A172 (cell line): ENCODE measurements at places on chromosomes 4 and X.
A peak's percentile ranks its signal among the peaks of the same experiment; 100 is the strongest.

DNA sequence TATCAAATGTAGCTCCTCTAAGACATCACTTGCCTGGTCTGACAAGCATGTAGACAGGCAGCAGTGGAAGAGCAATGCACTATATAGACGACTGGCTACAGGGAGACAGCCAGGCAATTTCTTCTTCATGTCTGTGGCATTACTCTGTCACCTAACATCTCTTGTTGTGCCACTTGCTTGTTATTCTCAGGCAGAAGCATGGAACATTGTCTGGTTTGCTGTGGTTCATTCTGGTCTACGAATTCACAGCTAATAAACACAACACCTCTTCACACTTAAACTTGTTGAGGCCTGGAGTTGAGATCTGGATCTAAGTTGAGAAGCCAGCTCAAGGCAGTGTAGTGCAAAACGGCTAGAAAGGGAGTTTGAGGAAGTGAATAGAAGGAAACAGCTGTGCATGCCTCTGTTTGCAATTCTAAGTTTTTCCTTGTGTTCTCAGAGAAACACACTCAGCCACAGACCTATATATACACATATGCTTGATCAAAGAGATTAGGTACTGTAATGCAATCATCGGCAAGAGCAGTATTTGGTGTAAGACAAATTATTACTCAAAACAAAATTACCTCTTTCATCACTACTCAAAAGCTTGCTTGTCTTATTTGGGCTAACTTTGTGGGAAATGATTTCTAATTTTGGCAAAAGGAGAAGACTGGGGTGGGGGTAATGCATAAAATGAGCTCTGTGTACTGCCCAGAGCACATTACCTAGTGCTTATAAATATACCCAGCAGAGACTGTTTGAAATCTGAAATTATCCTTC, 243.8 kb downstream of the PPP3CA start:
- no peak for DNase-seq

GRCh38 chr4:75790024-75790423, 65.6 kb downstream of the USO1 start:
- DNase-seq: no peak

DNA sequence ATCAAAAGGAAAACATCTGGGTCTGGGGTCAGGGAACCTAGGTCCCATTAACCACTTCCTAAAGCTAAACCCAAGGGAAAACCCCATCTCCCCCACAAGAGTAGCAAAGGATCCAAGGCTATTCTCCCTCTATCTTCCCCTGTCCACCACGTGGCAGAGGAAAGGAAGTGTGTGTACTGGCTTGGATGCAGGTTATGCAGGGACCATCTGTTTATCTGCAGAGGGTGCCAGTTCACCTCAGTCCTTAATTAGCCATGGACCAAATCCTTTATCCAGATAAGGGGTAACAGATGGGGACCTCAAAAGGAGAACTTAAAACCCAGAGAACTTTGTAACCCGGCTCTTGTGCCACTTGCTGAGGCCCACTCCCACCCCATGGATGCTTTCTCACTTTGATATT, 135.3 kb downstream of the ZNF518B start:
- no peak for DNase-seq

DNA sequence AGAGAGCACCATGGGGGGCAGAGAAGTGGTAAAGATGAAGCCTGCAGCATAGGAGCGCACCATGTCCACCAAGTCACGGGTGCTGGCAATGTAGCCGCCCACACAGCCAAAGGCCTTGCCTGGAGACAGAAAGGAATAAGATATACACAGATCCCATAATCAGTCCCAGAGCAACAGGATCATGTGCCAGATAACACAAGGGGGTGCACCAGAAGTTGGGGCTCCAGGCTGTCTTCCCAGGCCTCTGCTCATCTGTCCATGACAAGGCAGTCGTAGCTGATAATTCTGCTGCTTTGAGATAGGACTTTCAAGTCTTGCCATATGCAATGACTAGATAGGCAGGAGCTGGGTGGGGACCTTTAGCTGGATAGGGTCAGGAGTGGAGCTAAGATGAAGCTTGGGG, 14.7 kb downstream of the APEX2 start:
- no peak for DNase-seq

DNA sequence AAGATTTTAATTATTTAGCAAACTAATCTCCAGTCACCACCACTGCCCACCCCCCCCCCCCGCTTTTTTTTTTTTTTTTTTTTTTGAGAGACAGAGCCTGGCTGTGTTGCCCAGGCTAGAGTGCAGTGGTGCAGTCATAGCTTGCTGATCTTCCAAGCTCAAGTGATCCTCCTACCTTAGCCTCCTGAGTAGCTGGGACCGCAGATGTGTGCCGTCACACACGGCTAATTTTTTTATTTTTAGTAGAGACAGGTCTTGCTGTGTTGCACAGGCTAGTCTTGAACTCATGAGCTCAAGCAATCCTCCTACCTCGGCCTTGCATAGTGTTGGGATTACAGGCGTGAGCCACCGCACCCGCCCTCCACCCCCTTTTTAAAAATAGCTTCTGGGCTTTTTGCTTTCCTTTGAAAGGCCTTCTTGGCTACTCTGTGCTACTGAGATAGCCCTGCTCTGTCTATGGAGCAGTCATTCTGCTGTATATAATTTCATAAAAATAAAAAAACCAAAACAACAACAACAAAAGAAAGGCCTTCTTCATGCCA, 18.7 kb downstream of the TXLNG start:
- no peak for DNase-seq

DNA sequence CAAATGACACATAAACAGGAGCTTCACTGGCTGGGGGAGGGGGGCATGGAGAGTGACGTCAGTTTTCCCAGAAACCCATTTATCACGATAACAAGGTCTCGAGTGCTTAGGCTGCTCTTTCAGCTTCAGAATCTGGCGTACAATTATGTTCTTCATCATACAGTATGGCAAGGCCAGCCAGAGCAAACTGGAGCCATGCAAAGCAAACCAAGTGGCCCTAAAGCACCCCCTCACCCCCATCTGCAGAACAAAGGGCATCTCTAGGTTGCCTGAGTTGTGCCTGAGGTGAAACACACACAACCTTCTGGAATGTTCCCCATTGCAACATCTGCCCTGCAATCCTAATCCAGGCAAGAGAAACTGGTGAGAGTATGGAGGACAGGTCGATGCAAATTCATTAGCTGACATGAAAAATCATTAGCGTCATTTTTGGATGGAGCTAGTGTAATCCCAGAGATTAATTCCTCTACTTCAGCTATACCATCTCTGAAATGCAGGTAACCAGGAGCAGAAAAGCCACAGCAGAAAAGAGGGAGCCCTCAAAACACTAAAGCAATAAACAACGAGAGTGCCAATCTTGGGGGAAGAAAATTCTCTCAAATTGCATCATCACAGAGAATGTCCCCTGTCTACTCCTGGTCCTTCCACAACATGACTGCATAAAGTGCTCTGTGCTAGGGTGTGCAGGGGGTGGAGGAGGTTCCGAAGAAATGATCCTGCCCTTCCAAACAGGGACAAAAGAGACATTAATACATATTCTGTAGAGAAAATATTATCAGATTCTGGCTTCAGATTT, 1.8 kb downstream of the SEPTIN6 start:
- no peak for DNase-seq

DNA sequence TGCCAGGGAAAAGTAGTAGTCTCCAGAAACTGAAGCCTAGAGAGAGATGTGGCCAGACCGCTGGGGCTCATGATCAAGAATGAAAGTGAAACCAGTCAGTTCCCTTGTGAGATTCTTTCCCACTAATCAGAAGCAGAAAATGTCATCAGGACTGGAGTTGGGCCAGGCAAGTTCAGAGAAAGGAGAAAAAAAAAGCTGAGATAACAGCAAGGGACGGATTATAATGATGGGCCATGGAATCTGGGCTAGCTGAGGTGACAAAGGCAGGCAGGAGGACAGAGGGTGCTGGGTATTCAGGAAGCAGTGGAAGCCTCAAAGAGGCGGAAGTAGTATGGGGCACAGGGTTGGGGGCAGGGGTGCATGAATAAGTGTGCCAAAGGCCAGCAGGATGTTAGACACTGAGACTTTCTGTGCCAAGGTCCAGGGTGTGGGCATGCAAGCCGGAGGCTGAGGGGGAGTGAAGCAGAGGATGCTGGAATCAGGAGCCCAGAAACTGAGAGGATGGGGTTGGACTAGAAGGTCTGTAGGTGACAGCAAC, 2.5 kb downstream of the CXorf38 start:
- peak; percentile 75 for DNase-seq

GRCh38 chr4:88162626-88163025, 4.2 kb upstream of the ABCG2 start:
- DNase-seq: no peak

DNA sequence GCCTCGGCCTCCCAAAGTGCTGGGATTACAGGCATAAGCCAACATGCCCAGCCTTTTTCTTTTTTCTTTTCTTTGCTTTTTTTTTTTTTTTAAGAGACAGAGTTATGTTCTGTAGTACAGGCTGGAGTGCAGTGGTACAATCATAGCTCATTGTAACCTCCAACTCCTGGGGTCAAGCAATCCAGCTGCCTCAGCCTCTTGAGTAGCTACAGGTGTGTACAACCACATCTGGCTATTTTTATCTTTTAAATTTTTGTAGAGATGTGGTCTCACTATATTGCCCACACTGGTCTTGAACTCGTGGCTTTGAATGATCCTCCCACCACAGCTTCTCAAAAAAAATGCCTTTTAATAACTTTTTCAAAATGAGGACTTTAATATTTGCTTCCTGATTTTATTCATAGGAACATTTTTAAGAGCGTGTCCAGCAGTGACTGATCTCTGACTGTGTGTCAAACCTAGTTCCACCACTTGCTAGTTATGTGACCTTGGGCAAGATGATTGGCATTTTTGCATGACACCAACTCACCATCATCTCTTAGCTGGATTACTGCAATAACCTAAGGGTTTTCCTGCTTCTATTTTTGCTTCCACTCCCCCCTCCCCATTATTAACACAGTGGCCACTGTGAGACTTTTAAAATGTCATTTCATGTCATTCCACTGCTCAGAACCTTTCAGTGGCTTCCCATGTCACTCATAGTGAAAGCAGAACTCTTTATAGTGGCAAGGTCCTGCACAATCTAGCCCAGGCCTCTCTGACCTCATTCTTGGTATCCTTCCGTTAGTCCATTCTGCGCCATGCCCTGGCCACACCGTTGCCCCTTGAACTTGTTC, 4.5 kb upstream of the TNIP3 start:
- DNase-seq: no peak

DNA sequence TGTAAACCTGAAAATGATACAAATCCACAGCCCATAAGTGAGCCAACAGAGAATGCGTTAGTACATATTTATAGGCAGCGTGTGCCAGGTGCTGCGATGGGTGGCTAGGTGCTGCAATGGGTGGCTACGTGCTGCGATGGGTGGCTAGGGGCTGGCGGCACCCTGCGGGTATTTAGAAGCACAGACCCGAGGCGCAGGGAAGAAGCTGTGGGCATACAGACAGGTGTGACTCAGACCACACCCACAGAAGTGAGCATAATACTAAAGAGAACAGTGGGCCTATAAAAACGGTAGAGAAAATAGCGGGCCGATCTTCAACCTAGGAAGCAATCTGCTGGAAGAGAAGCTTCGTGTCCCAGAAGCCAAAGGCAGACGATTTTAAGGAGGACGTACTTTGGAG, 81.1 kb downstream of the FAT1 start:
- no peak for DNase-seq

- no peak for DNase-seq
Observed at GRCh38 chrX:71212536-71212935, 10.5 kb upstream of the GJB1 start.

DNA sequence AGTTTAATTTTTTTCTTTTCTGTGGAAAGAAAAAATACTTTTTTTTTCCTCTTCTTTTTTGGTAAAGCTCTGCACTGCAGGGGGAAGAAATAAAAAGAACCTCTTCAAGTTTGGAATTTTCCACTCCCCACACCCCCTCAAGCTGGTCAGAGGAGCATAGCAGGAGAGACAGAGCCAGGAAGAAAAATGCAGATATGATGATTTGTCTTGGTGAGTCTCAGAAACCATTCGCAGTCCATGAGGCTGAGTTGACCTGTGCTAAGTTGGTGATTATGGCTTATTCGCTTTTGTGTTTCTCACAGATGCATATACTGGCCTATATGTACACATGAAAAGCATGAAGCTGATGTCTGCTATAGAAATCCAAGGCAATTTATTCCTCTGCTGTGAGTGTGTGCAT, 205.9 kb downstream of the LDB2 start:
- DNase-seq: no peak

GRCh38 chrX:40617566-40617965, 5.7 kb upstream of the MPC1L start:
- no peak for DNase-seq

- DNase-seq: no peak
Observed at GRCh38 chrX:142503967-142504643, 299.0 kb upstream of the MAGEC2 start.

DNA sequence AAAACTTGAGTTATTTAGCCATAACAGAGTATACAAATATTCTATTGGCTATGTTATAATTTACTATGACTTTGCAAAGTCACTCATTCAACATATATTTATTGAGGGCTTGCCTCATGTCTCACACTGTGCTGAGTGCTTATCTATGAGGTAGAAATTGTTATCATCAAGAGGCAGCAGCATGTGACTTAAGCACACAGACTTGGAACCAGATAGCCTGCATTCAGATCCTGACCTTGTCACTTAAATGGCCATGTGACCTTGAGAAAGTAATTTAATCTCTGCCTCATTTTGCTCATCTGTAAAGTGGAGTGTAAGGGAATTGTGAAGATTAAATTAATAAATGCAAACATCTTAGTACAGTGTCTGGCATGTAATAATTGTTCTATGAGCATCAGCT, 10.1 kb upstream of the EXOSC9 start:
- DNase-seq: peak; percentile 29

- DNase-seq: no peak
Observed at GRCh38 chr4:1969928-1970723, 38.6 kb downstream of the NELFA start.

- no peak for DNase-seq
Observed at GRCh38 chrX:130001893-130002292, 19.5 kb downstream of the BCORL1 start.

DNA sequence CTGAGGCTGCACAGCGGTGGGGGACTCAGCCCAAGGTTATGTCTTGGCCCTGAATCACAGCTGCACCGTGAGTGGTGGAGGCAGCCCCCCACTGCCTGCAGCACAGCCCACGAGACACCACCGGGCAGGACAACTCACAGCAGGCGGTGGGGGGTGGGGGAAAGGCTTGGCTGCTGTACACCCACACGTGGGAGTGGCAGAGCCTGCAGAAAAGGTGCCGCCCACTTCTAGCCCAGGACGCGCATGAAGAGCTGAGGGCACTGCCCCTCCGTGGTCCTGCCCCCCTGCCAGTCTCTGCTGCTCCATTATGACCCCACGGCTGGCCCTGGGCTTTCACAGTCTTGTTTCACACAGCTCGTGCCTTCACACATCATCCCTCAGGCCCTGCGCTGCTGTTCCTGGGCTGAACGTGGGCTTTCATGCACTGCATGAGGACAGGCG, 40.8 kb downstream of the FGFRL1 start:
- DNase-seq: no peak

GRCh38 chrX:45765281-45765680, 564.6 kb upstream of the DIPK2B start:
- no peak for DNase-seq

DNA sequence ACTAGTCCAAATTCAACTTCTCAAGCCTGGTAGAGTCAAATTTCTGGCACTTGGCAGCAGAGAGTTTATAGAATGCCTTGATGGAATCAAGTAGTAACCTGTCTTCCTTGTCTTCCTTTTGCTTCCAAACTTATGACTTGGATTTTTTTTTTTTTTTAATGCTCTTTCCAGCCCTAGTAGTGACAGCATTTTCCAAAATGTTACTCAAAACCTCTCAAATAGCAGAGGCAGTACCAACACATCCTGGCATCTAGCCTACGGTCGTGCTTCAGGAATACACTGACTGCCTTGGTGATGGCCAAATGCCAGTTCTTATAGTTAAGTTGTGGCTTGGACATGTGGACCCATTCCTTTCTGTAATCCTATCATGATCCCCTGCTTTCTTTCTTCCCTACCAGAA, 46.0 kb downstream of the GALNT7 start:
- no peak for DNase-seq
